Activated naive CD8-positive, alpha-beta T cell treated with anti-CD3 and anti-CD28 coated beads for 36 hours (primary cell): ENCODE measurements at places on chromosomes 1 and 21. TPM values are rescaled to one million over a fixed set of nuclear protein-coding genes. Genes with fewer than 3 reads are reported as not detected.

OR2M3 gene
- total RNA-seq, result not detected

GRCh38 chr1:240801442-240801841 lies 189.5 kb upstream of the GREM2 start:
- no peak for DNase-seq

GRCh38 chr1:205237526-205238484 lies 10.1 kb downstream of the TMCC2 start:
- DNase-seq, result peak; percentile 66

- DNase-seq, result no peak
Measured at GRCh38 chr1:209519786-209520185, 63.7 kb upstream of the CAMK1G start.

KRTAP11-1 gene
- not detected for total RNA-seq

DNA sequence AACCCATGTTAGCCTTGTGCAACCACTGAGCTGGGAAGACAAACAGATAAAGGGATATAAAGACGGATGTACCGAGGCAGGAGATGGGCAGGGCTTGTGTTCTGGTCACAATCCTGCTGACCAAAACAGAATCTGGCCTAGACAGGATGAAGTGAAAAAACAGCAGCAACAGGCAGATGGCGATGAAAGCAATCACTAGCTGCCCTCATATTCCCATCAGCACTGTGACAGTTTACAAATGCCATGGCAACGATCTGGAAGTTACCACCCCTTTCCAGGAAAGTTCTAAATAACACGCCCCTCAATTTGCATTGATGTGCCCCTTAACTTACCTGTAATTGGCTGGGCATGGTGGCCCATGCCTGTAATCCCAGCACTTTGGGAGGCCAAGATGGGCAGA lies 40.6 kb upstream of the CD46 start:
- no peak for DNase-seq

MAP10 gene
- 2.2 TPM for total RNA-seq

DNA sequence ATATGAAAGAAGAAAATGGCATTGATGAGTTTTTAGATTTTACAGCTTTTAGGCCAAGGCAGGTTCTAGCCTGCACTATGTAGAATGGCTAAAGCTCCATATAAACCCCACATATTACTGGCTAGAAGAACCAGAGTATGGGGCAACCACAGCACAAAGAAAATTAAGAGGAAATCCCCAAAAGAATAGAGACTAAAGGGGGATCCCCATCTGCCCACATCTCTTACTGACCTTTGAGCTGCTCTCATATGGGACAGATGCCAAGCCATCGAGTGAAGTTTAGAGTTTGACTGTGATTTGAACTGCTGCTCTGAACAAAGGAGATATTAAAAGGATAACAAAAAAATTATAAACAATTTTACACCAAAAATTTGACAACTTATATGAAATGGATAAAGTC lies 102.2 kb upstream of the HAO2 start:
- peak; percentile 7 for DNase-seq

GRCh38 chr1:206472454-206472853 lies 2.2 kb downstream of the IKBKE start:
- DNase-seq, result peak; percentile 46

GRCh38 chr1:184116287-184116686 lies 64.8 kb downstream of the TSEN15 start:
- no peak for DNase-seq

DNA sequence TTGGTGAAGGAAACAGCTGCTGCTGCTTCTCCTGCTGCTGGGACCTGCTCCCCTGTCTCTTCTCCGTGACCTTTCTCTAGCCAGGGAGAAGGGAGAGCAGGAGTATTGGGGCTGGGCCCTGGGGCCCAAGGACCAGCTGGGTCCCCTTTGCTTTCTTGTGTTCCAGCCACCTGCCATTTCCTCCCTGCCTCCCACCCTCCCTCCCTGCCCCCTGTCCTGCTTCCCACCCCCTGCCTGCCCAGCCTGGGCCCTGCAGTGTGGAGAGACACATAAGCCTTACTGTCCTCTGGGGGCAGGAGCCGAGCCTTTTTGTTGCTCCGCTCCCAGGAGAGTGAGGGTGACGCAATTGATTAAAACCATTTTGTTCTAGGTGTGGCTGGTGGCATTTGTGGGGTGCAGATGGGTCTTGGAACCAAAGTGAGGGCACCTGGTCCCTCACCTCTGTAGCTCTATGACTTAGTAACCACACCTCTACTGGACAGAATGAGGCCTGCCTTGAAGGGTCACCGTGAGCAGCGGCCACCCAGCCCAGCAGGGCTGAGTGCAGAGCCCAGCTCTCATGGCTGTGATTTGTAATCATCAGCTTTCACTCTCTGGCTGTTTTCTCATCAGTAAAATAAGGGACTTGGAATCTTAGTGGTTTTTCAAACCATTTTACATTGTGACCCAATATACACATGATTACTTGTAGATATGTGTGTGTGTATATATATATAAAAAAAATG lies 13.9 kb upstream of the TMEM222 start:
- no peak for DNase-seq

- no peak for DNase-seq
Measured at GRCh38 chr1:214259353-214259977, 21.5 kb upstream of the SMYD2 start.

DNA sequence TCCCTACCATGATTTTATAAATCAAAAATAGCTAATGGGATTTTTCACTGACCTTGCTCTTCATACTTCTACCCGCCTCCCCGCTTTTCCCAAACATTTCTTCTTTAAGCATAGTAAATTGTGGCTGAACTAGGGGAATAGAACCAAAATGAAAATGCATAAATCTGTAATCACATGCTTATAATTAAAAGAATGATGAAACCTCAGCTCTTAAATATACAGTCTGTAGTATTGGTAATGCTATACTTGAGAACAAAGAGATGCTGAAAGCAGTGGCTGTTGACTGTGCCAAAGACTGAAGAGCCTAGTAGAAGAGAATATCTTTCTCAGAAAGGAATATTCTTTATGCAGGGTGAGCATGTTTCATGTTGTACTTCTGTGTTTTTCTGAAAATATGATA lies 249.1 kb downstream of the GREM2 start:
- DNase-seq, result no peak

- no peak for DNase-seq
Measured at GRCh38 chr1:238143038-238143437, 252.3 kb upstream of the ZP4 start.

DNA sequence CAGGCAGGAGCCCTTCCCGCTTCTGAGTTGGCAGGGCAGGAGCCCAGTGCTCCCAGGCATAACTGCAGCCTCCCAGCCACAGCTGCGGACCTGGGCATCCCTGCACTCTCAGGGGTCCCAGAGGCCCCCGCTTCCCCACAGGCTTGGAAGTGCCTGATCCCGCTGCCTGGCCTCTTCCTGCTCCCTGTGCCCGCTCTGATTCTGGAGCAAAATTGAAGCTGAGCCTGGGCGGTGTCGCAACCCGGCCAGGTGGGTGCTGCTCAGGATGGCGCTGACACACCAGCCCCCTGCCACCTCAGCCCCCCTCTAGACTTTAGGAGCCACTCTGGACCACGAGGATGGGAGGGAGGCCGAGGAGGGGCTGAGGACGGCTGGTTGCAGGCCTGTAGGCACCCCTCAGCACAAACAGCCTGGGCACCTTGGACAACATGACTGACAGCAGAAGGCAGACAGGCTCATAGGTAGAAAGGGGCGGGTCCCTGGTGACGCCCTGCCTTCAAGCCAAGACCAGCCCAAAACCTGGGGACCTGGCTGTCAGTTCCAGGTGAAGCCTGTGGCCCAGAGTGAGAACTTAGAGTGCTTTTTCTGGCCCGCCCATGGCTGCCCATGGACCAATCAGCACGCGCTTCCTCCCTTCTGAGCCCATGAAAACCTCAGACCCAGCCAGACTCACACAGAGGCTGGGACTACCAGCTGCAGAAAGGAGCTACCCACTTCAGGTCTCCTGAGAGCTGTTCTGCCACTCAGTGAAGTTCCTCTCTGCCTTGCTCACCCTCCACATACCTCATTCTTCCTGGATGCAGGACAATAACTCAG lies 7.2 kb downstream of the HLCS start:
- DNase-seq, result no peak

- no peak for DNase-seq
Measured at GRCh38 chr1:8078176-8078671, 52.1 kb upstream of the ERRFI1 start.

LRRC8B gene
- 22.3 TPM for total RNA-seq

RIPK4 gene
- total RNA-seq, result 0.76 TPM

- DNase-seq, result no peak
Measured at GRCh38 chr1:229685149-229685548, 59.1 kb downstream of the URB2 start.

DNA sequence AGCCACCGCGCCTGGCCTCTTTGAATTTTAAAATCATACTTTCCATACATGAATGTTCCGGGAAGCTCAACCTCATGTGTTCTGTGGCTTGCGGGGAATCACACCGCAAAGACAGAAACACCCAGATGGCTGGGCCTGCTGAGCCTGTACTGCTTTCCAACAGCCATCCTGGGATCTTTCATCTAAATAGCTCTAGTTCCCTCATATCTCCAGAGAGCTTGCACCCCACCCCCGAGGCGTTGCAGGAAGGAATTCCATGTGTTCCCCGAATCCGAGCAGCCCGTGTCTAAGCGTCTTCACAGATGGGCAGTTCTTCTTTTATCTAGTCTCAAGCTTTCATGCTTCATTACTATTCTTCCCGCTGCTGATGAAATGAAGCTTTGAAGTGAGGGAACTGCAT lies 66.4 kb downstream of the IGSF21 start:
- DNase-seq, result no peak

GRCh38 chr21:42486531-42486930 lies 9.5 kb downstream of the RSPH1 start:
- no peak for DNase-seq

DNA sequence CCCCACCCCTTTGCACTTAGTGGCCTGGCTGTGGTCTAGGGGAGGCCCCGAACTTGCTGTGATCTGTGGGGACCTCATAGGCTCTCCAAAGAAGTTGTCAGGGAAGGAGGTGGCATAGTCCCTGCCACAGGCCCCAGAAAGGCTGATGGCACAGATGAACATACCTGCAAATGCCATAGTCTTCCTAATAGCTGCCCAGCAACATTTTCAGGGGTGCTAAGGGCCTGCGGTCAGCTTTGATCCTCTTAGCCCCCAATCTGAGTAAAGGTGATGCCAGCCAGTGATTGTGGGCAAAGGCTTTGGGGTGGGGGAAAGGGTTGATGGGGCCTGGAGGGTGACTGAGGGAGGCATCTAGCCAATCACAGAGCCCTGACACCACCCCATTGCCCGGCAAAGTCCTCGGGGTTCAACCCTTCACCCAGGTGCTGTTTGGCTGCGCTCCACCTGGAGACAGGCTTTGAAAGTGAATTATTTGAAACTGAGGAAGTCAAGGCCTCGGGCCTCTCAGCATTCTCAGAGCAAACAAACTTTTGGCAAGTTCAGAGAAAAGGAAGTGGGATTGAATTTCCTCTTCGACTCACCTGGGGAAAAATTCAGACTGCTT lies 35.8 kb downstream of the PAX7 start:
- DNase-seq, result no peak

DNA sequence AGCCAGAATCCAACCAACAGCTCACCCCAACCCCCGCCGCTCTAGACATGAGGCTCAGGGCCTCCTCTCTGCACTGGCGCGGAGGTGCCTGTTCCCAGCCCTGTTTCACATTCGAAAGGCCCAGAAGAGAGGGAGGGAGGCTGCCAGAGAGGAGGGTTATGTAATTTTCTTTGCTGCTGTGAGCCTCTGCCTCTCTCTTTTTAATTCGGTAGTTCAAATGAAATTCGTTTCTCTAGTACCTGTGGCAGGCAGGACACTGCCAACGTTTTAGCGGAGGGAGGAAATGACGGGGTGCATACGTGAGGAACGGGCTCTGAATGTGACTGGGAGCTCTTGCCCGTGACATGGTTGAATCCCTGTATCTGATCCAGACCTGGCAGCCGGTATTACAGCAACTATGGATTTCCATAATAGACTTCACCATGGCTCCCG lies 9.4 kb downstream of the PRDM16 start:
- DNase-seq, result no peak

ARHGAP29 gene
- not detected for total RNA-seq

- DNase-seq, result no peak
Measured at GRCh38 chr1:9112961-9113880, 15.7 kb downstream of the GPR157 start.

C8A gene
- not detected for total RNA-seq

C4BPB gene
- 1.6 TPM for total RNA-seq

RPE65 gene
- total RNA-seq, result not detected

DNA sequence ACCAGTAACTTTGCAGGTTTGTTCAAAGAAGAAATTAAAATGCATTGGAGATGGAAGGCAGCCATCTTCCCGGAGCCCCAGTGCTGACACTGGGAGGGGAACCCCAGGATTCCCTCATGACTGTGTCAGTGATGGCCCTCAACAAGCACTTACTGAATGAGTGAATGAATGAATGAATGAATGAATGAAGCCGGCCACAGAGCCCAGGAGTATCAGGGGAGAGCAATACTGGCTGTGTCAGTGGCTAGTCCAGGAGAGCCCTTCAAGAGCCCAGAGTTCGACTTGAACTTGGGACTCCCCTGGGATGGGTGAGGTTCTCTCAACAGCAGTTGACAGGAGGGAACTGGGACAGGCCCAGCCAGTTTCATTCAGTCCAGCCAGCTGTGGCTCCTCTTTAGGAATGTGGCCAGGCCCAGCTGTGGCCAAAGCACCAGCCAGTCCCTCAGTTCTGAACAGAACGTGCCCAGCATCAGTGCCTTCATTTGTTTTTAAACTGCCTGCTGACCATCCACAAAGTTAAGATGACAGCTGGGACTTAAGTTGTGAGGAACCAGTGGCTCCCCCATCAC lies 9.2 kb upstream of the ERG start:
- no peak for DNase-seq

DNA sequence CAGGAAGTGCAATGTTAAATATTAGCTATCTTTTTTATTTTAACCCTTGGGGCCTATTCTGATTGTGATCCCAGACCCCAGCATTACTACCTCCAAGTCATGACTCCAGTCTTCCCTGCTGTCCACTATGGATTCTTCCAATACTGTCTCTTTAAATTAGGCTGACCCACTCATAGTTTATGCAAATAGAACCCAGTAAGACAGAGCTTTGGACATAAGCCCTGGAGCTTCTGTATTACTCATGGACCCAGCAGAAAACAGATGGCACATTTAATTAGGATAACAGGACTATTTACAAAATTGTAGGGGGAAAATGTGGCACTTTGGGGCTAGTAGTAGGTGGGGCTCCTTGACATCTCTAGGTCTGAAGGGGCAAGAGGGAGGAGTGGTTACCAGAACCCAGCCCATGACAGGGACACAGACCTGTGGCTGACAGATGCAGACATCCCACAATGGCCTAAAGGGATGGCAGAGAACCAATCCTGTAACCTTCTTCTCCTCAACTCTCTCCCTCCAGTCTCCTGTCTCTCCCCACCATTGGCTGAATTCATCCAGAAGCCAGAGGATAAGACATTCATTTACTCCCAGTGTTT lies 233.5 kb downstream of the OMA1 start:
- no peak for DNase-seq

C1QC gene
- not detected for total RNA-seq

- DNase-seq, result no peak
Measured at GRCh38 chr1:47508702-47509431, 71.0 kb downstream of the FOXD2 start.

TSPEAR gene
- total RNA-seq, result not detected

KCNE2 gene
- not detected for total RNA-seq
